ENCODE measurements at places on chromosomes 13 and 19.

DNA sequence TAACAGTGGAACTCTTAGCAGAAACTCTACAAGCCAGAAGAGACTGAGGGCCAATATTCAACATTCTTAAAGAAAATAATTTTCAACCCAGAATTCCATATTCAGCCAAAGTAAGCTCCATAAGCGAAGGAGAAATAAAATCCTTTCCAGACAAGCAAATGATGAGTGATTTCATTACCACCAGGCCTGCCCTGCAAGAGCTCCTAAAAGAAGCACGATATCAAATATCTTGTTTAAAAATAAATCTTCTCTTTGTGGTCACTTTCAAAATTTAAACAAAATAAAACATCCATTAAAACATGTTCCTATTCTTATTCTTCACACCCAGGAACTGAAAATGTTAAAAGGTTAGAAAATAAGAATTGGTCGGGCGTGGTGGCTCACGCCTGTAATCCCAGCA lies 13.7 kb downstream of the MICU2 start:
- no peak for DNase-seq

DNA sequence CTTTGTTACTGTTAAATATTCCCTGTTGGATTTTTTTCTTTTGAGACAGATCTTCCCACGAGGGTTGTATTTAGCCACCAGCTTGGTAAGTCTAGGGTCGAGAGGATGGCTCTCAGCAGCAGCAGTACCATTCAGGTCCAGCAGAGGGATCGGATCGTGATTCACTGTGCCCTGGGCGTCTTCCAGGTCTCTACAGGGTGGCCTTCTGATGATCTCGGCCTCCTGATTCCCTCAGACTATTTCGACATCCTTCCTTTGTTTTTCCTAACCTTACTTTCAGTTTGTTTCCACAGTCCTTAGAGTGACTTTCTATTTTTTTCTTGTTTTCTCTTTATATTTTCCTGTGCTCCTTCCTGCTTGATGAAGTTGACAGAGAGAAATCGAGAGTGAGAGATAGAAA lies 1436.9 kb downstream of the UQCRFS1 start:
- no peak for DNase-seq

DNA sequence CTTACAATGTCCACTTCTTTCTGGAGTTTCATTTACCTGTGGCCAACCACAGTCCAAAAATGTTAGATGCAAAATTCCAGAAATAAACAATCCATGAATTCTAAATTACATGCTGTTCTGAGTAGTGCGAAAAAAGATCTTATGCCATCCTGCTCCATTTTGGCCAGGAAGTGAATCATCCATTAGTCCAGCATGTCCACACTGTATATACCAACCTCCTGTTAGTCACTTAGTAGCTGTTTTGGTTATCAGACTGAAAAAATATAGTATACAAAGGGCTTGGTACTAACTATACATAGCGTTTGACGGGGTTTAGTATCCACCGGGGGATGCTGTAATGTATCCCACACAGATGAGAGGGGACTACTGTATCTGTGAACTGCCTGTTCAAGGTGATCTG lies 618.0 kb upstream of the ARGLU1 start:
- no peak for DNase-seq

GRCh38 chr19:11881151-11881800 lies 6.3 kb upstream of the ZNF69 start:
- DNase-seq, result peak; percentile 55

GRCh38 chr13:50122455-50122854 lies 107.2 kb downstream of the KCNRG start:
- DNase-seq, result no peak

GRCh38 chr13:43472339-43472738 lies 314.4 kb downstream of the ENOX1 start:
- DNase-seq, result no peak

- no peak for DNase-seq
Observed at GRCh38 chr13:29099781-29100406, 279.8 kb downstream of the MTUS2 start.

DNA sequence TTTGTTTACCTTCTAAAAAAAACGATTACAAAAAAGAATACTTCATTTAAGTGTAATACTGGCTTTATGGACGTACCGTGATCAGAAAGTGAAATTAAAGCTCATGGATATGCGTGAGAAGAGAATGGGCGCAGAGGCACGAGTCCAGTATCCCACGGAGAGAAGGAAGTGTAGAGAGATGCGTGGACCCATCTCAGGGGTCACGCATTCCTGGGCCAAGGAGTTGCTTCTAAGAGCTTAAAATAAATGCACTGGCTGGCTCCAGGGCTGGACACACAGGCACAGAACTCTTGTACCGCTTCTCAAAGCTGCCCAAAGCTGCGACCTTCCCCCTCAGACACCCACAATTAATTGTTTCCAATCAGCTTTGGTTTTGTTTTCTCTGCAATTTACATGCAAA lies 8.7 kb upstream of the SPC24 start:
- DNase-seq, result no peak

- DNase-seq, result no peak
Observed at GRCh38 chr13:100666124-100666523, 8.5 kb downstream of the TMTC4 start.
